ENCODE measurements at places on chromosomes 2 and 18.
A peak's percentile ranks its signal among the peaks of the same experiment; 100 is the strongest.

DNA sequence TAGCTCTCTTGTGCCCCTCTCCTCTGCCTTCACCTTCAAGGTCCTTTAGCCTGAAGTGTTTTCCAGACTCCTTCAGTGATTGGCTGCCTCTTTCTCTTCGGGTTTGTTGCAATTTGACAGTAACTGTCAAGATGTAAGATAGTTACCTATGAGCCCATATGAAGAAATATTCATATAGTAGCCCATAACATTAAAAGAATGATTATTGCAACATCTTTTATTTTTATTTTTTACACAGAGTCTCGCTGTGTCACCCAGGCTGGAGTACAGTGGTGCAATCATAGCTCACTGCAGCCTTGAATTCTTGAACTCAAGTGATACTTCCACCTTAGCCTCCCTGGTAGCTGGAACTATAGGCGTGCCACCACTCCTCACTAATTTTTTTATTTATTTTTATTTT is 80.5 kb downstream of the FOXI3 start:
- DNase-seq = no peak

DNA sequence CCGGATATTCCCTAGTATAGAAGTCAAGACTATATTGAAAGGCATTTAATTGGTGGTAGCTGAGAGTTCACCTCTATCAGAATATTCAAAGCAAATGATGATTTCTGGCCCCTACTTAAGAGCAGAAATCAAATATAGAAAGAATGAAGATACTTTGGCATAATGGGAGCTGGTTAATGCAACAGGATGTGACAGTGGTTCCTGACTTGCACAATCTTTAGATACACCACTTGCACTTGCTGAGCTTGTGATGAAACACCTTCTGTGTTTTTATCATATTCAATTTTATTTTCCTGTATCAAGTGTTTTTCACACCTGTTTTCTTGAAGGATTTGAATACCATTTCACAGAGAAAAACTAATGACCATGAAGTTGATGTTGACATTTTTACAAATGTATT is 124.1 kb upstream of the CDH19 start:
- DNase-seq = no peak

GRCh38 chr2:228526687-228527086 is 345.2 kb upstream of the SPHKAP start:
- DNase-seq = no peak

- DNase-seq = no peak
These were observed 69.4 kb downstream of the LOXHD1 start for GRCh38 chr18:46587600-46587999.

DNA sequence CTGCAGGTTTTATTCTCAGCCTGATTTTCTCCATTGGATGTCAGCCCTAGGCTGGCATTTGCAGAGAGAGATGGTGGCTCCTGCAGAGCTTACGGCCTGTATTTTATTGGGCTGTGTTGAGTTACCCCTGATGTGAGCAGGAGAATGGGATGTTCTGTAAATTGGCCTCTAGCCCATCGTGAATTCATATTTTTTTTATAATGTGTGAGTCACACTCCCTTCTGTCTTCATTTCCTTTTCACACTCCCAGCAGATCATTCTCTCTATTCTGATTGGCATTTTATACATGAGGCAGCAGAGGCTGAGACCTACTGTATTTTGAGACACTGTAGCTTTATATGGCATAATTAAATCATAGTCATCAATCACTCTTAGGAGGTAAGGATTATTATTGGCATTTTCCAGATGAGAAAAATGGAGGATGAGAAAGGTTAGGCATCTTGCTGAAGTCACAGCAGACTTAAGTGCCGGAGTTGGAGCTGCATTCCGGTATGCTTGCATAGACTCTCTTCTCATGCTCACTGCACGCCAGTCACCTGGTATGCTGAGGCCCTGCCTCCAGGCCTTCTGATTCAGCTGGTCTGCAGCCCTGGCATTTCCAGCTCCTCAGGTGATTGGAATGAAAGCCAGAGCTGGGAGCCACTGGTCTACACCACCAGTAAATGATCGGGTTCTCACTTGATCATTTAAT is 142.4 kb downstream of the NEDD4L start:
- DNase-seq = no peak

DNA sequence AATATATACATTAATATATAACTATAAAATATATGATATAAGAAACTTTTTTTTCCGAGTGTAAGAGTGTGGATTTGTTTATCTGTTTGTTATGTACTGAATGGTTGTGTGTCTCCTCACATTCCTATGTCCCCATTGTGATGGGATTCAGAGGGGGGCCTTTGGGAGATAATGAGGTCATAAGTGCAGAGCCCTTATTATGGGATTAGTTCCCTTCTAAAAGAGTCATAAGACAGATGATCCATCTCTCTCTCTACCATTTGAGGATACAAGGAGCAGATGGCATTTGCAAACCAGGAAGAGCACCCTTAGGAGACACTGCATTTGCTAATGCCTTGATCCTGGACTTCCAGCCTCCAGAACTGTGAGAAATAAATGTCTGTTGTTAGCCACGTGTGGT is 30.3 kb upstream of the SAP130 start:
- no peak for DNase-seq

DNA sequence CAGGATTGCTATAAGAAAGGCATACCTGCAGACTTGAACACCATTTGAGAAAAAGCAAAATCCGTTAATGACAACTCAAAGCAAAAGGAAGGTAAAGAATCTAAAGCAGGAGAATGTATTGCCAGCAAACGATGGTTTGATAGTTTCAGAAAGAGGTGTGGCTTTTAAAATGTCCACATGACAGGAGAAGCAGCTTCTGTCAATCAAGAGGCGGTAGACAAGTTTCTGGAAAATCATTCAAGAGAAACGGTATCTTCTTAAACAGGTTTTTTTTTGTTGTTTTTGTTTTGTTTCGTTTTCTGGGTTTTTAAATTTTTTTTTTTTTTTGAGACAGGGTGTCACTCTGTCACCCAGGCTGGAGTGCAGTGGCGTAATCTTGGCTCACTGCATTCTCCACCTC is 13.8 kb downstream of the CLEC4F start:
- no peak for DNase-seq

DNA sequence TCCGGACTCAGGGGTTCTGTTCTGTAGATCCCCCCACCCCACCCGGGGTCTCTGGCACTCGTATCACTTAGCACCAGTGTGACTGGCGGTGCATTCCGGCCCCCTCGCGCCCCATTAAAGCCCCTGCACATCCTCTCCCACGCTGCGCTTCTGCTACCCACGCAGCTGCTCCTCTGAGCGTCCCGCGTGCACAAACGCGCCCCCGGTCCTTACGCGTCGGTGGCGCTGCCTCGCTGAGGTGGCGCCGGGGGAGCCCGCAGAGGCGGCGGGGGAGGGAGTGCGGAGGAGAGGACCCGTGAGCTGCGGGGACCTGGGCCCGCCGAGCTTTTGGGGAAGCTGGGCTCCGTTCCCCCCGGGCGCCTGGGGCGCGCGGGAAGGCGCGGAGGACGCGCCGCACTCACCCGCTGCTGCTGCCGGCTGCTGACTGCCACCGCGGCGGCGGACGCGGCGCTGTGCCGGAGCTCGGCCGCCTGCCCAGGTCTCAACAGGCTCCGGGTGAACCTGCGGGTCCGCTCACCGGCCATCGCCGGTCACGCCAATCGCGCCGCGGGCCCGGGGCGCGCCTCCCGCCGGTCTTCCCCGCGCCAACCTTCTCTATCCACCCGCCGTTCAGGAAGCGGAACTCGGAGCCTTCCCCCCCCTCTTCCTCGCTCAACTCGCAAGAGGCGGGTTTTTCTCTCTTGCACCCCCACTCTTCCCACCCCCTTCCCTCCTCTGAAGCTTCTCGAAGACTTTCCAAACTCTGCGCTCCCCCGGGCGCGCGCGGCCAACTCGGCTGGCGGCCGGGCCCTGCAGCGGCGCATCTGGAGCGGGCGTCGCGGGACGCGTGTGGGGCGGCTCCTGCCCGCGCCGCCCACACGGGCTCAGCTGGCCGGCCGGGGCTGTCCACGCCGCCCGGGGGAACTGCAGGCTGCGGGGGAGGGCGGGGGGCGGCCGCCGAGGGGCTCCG is at the start of gene DOCK10:
Gene DOCK10 (minus strand): TSS at position 618 of the 949 bp plus-strand sequence. CDS start 94 bp downstream, at position 524.
- peak; percentile 42 for DNase-seq

GRCh38 chr2:239292959-239293774 is 107.7 kb downstream of the HDAC4 start:
- no peak for DNase-seq

- DNase-seq = no peak
These were observed 112.5 kb upstream of the DCC start for GRCh38 chr18:52227536-52227935.

- DNase-seq = no peak
These were observed 123.0 kb upstream of the PKDCC start for GRCh38 chr2:41924709-41925408.

- no peak for DNase-seq
These were observed 908.3 kb upstream of the TMEFF2 start for GRCh38 chr2:193103064-193103463.

GRCh38 chr2:134724341-134724740 is 5.5 kb upstream of the TMEM163 start:
- DNase-seq = no peak

- no peak for DNase-seq
These were observed 25.3 kb downstream of the SFTPB start for GRCh38 chr2:85642725-85643124.

- DNase-seq = peak; percentile 31
These were observed 48.8 kb upstream of the LPIN2 start for GRCh38 chr18:3061581-3062312.

DNA sequence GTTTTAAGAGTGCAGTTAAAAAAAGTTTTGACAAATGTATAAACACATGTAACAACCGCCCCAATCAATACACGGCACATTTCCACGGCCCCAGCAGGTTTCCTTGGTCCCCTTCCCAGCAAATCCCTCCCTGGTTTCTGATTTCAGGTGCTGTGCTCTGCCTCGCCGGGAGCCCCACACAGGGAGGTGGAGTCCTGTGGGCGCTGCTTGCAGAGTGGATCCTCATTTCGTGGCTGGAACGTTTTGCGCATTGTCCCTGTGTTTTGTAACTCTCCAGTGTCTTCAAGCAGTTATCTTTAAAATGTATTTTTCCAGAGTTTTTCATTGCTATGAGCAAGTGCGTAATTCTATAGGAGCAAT is 124.8 kb downstream of the GALR1 start:
- DNase-seq = no peak

- no peak for DNase-seq
These were observed 99.0 kb downstream of the PLEKHM3 start for GRCh38 chr2:207926133-207926988.

DNA sequence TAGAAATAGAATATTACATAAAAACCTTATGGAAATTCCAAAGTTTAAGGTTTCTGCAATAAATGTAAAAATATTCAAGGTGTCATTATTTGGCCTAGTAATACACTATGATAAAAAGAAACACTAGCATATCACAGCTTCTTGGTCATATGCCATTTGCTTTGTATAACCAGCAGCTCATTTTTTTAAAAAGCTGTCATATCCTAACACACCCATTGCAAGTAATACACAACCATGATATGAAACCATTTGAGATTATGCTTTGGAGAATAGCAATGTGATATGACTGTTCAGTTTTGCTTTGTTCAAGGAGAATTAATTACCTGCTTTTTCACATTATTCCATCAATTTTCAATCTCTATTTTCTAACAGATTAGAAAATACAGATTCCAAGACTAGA is 149.0 kb downstream of the IKZF2 start:
- no peak for DNase-seq

DNA sequence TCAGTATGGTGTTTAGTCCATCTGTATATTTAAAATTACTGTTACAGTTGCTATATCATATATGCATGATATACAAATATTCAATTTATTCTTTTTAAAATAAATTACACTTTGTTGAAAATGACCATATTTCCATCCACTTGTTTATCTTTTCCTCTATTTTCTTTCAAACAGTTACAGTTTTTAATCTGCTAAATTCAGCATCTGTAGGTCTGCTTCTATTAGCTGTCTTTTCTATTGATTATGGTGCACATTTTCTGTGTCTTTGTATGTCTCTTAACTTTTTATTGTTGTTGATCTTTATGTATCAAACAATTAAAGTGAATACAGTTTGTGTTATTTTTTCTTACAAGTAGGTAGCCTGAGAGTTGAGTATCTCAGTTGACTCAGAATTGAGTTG is 28.1 kb downstream of the IL18R1 start:
- DNase-seq = no peak

DNA sequence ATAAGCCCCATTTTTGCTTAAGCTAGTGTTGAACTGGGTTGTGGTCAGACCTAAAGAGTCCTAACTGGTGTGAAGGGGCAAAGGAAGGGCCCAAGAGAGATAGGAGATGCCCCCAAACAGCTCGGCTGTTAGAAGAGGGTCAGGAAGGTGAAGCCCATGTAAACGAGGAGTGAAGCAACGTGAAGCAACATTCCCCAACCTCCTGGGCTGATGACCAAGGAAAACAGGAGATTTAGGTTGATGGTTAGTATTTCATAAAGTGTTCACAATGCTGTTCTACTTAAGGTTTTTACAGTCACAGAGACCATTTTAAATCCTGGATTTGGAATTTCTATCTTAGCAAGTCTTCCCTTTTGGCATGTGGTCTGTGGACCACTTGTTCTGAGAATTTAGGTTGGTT is 144.0 kb upstream of the SERPINE2 start:
- no peak for DNase-seq

DNA sequence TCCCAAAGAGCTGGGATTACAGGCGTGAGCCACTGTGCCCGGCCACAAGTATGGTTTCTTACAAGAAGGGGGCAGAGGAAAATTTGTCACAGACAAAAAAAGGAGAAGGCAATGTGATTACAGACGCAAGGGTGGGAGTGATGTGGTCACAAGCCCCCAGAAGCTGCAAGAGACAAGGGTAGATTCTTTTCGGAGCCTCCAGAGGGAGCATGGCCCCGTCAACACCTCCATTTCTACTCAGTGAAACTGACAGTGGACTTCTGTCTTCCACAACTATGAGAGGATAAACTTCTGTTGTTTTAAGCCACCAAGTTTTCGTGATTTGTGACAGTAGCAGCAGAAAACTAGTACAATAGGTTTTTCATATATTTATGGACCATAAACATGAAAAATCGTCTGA is 2.1 kb upstream of the TCF7L1 start:
- DNase-seq = no peak

DNA sequence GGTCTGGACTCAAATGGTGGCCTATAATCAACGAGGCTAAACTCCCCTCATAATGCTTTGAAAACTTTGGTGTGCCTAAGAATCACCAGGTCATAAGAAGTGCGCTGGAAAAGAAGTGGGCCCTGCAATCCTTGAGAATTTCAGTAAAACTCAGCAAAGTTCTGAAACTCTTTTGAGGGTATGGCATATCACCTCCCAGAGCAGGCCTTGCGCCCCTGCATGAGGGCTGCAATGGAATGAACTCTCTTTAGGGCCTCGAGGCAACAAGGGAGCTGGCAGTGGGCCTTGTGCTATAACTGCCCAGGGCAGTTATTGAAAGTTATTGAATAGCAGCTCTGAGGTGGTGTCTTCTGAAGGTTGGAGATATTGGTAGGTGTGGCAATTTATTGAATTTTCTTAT is 34.5 kb upstream of the AFF3 start:
- DNase-seq = no peak

- DNase-seq = no peak
These were observed 657 bp downstream of the SGPP2 start for GRCh38 chr2:222424729-222425671.

GRCh38 chr18:46097431-46097800 is 680 bp downstream of the ATP5F1A start:
- peak; percentile 36 for DNase-seq
